NCI-H526 (cell line): ENCODE measurements at places on chromosomes 7 and 10.

GRCh38 chr7:40996233-40996677 is 706.6 kb downstream of the INHBA start:
- DNase-seq: peak; percentile 4

- no peak for DNase-seq
These were observed 917.8 kb upstream of the ZNF722 start for GRCh38 chr7:63080831-63081230.

GRCh38 chr10:123390332-123390731 is 236.1 kb downstream of the BUB3 start:
- no peak for DNase-seq

GRCh38 chr7:128666200-128666599 is 5.9 kb upstream of the GARIN1A start:
- no peak for DNase-seq

DNA sequence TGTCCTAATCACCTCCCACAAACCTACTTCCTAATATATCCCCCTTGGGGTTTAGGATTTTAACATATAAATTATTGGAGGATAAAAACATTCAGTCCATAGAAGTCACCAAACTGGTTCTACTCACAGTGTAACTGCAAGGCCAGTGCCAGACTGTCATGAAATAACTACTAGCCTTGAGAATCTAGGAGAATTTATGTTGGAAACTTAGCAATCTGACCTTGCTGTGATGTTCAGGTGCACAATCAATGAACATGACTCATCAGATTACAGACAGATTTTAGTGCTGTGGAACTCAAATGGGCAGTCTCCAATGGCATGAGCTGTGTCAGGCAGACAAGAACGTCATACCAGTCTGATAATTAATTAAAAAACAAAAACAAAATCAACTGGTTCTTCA is 571.4 kb upstream of the IGFBP3 start:
- DNase-seq: no peak

DNA sequence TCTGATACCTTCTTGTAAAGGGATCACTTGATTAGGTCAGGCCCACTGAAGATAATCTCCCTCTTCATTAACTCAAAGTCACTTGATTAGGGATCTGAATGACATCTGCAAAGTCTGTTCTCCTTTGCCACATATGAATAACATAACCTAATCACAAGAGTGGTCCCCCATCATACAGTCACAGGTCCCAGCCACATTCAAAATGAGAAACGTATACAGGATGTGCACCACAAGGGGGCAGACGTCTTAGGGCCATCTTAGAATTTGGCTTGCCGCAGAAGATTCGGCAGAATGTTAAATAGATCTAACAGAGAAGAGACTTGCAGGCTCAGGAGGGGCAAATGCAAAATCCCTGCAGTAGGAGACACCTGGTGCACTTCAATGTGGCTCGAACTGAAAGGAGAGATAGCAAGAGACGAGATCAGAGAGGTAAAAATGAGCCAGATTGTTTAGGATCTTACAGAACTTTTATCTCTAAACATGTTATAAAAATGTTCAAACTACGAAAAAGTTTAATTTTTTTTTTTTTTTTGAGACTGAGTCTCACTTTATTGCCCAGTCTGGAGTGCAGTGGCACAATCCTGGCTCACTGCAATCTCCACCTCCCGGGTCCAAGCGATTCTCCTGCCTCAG is 10.4 kb upstream of the SMC3 start:
- DNase-seq: no peak

DNA sequence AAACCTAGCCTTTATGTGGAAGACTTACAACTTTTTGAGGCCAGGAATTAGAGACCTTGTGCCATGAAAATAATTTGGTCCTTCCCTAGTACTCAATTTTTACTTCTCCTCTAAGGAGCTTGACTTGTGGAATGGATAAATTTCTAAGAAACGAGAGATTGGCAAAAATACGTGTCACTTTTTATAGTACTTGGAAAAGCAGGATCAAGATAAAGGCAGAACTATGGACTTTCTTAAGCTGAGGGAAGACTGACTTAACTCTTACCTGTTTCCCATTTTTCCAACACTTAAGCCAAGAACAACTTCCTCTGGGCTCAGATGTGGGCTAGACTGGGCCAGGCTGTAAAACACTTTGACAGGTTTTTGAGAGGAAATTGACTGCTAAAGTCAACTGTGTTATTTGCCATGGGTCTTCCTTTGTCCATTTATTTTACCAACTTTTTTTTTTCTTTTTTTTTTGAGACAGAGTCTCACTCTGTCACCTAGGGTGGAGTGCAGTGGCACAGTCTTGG is 2.0 kb upstream of the WBP1L start:
- no peak for DNase-seq

DNA sequence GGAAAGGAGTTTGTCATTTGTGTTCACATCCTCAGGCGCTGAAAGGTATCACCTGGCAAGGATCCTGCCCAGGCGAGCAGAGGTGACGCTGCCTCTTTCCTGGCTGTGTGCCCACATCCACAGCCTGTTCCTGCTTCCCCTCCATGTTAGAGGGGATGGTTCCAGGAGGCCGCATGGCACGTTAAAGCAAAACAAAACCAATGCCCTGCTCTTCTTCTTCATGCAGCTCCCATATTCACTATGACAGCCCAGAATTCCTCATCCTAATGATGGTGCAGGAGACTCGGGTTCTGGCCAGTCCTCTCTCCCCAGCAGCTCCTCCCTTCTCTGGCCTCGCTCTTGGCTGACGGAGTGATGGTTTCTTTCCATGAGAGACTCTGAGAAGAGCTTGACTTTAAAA is 678.5 kb upstream of the ANKRD30A start:
- DNase-seq: no peak

DNA sequence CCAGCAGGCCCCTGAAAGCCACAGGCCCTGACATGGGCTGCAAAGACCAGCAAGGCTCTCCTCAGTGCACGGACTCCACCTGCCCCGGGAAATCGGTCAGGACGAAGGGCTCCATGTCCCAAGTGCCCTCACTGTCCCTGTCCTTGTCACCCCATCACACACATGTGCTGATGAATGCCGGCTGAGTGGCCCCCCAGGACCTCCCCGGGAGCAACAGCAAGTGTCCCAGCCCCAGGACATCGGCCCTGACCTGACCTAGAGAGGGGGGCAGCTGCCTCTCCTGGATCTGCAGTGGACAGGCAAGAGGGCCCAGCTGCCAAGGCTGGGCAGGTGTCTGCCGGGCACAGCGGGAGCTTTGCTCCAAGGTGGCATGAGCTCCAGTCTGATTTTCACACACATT is 49.8 kb downstream of the STK32C start:
- no peak for DNase-seq

- DNase-seq: no peak
These were observed 168.9 kb upstream of the PHF14 start for GRCh38 chr7:10804770-10805169.

GRCh38 chr10:101130984-101131961 is at the start of gene TLX1:
TSS of gene TLX1 (plus strand) at chr10:101131300. CDS start at chr10:101131542, 242 bp downstream.
- peak; percentile 91 for DNase-seq

DNA sequence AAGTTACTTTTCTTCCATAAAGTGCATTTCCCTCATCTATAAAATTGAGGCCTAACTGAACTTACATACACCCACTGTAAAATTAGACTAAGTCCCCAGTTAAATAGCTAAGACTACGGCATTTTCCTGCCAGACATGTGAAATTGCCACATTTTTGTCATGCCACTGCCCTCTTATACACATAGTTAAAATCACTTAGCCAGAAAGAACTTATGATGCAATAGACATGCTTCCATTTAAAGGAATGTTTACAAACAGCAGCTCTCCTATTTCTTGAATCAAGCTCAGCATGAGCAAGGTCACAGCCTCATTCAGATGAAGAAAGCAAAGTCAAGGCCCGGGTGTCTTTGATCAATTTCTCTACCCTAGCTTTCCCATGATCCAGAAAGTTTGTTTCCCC is 175.7 kb downstream of the LRRN3 start:
- no peak for DNase-seq

- DNase-seq: no peak
These were observed 26.9 kb downstream of the CAV1 start for GRCh38 chr7:116551692-116552091.

DNA sequence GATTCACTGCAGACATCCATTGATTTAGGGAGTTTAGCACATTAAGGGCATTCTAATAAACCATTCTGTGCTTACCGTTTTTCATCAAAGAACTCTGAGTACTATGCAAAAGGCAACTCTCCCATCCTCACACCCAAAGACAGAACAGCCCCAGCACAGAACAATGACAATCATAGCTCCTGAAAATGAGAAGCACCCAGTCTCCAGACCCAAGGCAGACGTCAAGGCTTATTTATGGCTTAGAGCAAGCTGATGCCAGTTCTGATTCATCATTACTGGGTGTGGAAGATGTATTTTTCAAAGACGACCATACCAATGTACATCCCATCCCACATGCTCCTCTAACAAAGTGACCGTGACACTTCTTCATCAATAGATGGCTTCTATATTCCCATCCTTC is 67.6 kb downstream of the OSBPL3 start:
- DNase-seq: no peak

DNA sequence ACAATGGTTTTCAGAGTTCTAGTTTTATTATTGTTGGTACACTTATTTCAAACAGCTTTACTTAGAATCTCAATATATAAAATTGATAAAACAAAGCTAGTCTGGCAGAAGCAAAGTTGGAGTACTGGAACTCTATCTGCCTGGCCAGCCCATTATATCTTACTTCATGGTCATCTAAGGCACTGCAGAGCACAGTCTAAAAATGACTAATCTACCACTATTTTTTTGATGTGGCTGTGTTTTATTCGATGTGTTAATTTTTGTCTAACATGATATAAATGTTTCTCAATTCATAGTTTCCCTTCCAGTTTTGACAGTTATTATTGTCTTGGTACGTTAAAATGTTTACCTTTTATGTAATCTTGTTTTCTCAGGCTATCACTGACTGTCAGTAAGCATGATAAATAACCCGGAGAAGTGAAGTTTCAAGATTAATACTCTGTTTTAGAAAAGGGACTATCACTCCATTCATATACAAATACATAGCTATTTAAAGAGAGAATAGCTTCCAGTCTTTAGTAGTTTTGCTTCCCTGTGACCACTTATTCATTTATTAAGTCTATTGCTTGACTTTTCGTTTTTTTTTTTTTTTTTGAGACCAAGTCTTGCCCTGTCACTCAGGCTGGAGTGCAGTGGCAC is 60.6 kb upstream of the CSTF2T start:
- DNase-seq: no peak

DNA sequence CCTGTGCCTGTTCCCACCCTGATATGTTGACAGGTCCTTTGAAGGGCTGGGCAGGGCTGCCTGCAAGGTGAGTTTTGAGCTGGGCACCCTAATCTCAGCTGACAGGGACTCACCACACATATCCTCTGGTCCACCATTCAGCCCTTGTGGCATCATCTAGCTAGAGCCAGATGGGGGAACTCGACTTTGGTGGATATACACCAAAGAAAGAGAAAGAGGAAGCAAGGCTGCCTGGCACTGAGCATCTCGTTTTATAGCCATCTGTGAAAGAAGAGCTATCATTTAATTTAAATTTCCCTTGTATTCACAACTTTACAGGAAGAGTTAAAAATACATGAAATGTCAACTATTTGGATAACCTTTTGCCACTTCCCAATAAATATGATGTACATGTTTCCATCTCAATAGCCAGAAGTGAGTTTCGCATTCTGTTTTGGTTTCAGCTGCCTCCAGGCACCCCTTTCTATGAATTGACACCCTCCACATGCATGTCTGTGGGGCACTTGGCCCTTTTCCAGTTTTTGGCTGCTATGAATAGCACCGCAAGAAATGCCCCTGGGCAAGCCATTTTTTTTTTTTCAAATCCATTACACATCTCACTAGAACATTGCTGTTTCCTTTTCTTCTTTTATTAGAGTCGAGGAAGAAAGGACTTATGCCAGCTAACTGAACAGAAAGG is 22.9 kb upstream of the GRB10 start:
- no peak for DNase-seq

DNA sequence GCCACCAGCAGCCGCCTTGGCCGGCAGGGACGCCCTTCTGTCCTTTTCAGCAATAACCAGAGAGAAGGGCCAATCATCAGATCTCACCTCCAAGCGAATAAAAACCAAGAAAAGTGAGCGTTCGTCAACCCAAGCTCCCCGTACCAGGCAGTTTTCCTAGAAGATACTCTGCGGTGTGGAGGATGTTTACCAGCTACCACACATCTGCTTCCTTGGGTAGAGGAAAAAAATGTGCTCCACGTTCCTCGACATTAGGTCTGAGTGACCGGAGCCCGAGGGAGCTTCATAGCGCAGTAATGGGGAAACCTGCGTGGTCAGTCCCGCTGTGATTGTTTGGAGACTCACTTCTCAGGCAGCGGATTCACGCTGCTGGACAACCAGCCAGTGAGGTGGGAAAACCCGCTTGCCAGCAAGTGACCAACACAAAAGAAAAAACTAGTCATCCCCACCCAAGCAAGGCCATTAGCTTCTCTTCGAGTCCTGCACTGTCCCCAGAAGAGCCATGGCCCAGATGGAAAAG is 73.0 kb downstream of the ZRANB1 start:
- no peak for DNase-seq

GRCh38 chr7:73823873-73824592 is 6.8 kb upstream of the CLDN4 start:
- DNase-seq: no peak

DNA sequence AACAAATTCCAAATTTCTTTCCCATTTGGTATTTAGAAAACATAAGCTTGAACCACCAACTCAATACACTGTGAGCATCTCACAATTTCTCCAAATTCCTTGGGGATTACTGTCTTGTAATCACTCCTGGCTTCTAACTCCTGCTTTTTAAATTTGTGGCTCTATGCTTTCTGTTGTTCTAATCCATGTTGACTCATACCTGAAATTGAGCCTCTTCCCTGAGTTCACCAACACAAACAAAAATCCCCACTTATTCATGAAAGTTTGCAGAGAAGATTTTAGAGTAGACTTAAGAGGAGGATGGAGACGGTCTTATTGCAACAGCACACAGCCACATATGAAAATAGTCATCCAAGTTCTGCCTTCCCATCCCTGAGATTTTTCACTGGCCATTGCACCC is 252.5 kb downstream of the PTEN start:
- DNase-seq: no peak

DNA sequence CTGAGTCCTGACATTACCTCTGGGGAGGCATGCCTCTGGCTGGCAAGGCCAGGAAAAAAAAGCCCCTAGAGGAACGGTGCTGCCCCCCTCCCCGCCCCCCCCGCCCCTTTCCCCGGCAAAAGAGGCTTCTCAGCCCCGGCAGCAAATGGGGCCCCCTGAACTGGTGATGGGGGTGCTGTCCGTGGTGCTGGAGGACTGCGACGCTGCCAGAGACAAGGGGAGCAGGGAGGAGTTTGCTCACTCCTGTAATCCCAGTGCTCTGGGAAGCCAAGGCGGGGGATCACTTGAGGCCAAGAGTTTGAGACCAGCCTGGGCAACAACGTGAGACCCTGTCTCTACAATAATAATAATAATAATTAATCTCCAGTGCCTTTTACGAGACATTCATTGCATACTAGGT is 23.7 kb downstream of the SRRM3 start:
- DNase-seq: no peak

DNA sequence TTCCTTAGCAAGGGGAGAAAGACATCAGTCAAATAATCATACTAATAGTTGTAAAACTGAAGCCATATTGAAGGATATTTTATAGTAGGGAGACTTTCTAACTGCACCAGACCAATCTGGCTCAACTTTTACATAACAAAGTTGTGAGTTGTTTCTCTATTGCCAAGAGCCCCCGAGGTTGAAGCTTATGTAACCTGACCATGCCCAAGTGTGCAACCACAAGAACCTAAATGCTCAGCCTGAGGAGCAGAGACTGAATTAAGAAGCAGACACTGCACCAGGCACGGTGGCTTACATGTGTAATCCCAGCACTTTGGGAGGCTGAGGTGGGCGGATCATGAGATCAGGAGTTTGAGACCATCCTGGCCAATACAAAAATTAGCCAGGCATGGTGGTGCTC is 77.3 kb upstream of the ARMC3 start:
- no peak for DNase-seq

GRCh38 chr7:46414946-46415345 is 493.9 kb upstream of the IGFBP3 start:
- no peak for DNase-seq
